ENCODE measurements at places on chromosomes 11 and 22.

- DNase-seq: no peak
Measured at GRCh38 chr11:47460571-47461235, 11.8 kb upstream of the RAPSN start.

DNA sequence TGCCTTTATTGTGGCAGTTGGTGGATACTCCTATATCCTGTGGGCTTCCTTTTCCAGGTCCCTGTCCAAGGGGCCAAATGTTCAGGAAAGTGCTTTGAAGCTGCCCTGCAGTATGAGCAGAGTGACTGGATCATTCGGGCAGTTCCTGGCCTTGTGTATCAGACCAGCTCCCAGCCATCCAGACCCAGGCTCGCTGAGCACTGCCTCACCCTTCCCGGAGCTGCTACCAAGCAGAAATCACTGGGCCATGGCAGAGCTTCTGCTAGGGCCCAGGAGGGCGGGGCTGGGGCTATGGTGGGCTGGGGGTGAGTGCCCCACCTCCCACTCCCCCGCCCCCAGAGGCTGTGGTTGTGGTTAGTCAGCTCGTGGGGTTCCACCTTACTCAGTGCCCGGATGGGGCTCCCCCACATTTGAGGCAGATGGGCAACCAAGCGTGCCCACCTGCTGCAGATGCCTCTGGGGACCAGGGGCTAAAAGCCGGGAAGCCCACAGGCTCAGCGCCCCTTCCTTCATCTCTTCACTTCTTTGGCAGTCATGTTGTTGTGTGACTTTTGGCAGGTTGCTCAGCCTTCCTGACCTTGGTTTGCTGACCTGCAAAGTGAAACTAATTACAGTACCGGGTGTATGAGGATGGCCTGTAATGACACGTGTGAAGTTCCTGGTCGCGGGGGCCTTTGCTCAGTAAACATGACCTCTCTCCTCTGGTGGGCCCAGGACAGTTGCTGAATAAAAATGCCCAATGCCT is 2.1 kb upstream of the LRRC32 start:
- no peak for DNase-seq

DNA sequence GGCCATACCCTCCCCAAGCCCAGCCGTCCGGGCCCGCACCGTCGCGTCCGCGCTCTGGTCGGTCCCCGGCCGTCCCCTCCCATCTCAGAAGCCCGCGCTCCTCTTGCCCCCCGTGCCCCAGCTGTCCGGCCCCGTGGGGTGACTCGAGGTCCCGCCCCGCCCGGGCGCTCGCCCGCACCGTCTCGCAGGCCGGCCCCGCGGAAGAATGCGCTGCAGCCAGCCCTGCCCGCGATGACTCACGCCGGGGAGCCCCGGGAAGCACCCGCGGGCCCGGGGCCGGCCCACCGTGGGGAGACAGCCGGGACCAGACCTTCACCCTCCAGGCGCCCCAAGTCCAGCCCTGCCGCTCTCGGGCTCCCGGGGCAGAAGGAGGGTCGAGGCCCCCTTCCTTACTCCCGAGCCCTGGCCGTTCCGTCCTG is 320 bp upstream of the PHLDA2 start:
- peak; percentile 81 for DNase-seq

DNA sequence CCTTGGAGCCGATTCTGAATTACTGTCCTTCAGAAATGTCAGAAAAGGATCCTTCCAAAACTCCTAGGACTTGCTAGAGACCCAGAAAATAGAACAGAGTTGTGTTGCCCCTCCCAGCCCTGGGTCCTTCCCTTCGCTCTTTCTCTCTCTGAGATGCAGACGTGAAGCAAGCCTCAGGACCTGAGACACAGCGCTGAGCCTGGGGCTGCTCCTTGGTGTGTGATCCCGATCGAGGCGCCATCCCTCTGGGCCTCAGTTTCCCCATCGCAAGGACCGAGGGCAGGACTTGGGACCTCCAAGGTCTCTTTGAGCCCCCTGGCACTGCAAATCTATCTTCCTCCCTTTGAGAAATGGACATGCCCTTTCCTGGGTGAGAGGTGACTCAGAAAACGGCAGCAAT is 533.5 kb downstream of the TBC1D22A start:
- DNase-seq: no peak

- DNase-seq: peak; percentile 79
Measured at GRCh38 chr11:126061707-126062678, 673 bp downstream of the CDON start.

Measured in PC-3 (cell line).